ENCODE measurements at places on chromosomes 12 and 14.
A peak's percentile ranks its signal among the peaks of the same experiment; 100 is the strongest.

DNA sequence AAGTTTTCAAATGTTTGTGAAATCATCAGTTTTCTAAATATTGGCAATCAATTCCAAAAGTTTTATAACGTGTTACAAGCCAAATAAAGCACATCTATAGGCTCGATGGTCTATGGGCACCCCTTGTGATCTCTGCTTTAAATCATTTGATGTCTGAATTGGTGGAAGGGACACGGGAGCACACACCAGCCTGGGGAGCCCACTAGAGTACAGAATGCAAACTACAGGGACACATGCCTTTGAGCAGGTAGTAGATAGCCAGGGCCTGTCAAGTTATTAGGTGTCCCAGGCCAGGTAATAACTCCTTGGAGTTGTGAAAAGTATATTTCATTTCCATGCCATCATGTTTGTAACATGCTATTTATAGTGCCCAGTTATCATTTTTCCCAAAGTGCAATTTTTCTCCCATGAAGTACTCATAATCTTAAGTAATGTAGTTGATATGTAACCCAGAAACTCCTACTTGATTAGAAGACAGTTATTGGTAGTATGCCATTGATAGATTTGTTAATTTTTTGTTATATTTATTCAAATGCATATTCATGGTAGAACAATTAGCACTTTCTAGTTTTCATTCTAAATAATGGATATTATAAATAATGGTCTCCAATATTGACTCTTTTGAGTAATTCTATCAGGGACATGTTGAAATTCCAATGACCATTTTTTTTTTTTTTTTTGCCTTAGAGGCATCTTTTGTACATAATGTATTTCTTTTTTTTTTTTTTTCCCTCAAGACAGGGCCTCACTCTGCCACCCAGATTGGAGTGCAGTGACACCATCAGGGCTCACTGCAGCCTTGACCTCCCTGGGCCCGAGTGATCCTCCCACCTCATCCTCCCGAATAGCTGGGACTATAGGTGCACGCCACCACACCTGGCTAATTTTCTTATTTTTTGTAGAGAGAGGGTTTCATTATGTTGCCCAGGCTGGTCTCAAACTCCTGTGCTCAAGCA is 96.9 kb upstream of the FGD4 start:
- no peak for DNase-seq

DNA sequence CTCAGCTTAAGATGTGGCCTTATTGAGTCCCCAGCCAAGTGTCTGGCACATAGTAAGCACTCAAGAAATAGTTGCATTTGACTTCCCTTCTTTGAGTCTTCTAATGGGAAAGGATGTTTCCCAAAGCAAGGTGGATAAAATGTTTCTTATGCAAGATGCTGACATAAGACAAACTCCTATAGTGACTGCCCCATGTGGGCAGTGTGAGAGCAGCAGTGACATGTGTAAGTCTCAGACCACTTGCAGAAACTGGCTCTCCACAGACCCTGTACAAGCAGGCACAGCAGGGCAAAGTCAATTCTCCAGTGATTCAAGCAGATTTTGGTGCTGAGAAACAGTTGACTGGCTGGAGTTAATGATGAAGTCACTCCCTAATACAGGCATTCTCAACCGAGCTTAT is 255.3 kb downstream of the ANO2 start:
- DNase-seq = no peak

DNA sequence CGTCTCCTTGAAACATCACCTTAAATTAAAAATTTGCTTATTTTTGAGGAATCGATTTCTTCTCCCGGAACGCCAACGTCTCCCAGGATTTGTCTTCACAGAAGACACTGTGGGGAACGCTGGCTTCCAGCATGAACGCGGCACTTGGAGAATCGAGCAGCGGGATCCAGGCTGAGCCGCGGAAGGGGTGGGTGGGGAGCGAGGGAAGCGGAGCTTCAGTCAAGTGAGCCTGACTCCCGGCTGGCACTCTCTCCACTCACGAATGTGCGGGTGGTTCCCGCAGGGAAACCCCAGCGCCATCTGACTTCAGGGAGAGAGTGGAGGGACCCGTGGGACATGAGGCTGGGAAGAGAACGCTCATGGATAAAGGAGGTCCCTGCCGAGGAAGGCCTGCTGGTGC is 506.0 kb upstream of the TMEM132C start:
- no peak for DNase-seq

DNA sequence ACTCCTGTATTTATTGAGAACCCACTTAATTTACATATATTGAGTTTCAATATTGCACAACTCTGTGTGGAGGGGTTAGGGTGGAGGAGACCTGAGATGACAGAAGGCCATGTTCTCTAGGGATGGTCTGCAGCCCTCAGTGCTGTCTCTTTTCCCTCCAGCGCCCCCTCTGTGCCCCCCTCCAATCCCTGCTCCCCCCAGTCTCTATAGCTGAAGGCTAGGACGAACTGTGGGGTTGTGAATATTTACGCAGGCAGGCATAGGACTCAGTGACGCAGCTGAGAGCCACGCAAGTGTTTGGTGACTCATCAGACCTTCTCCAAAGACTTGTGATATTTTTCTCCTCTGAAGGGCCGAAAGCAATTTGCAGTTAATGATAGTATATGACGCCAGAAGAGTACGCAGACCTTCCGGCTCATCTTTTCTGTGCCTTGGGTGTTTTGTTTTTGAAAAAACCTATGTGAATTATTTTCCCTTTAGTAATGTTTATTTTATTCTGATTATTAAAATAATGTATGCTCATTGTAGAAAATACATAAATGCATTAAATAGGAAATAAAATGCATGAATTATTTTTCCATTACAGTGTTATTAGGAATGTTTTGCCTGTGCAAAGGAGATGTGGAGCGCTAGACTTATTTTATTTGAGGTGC is 85.3 kb downstream of the SLC25A47 start:
- DNase-seq = no peak

DNA sequence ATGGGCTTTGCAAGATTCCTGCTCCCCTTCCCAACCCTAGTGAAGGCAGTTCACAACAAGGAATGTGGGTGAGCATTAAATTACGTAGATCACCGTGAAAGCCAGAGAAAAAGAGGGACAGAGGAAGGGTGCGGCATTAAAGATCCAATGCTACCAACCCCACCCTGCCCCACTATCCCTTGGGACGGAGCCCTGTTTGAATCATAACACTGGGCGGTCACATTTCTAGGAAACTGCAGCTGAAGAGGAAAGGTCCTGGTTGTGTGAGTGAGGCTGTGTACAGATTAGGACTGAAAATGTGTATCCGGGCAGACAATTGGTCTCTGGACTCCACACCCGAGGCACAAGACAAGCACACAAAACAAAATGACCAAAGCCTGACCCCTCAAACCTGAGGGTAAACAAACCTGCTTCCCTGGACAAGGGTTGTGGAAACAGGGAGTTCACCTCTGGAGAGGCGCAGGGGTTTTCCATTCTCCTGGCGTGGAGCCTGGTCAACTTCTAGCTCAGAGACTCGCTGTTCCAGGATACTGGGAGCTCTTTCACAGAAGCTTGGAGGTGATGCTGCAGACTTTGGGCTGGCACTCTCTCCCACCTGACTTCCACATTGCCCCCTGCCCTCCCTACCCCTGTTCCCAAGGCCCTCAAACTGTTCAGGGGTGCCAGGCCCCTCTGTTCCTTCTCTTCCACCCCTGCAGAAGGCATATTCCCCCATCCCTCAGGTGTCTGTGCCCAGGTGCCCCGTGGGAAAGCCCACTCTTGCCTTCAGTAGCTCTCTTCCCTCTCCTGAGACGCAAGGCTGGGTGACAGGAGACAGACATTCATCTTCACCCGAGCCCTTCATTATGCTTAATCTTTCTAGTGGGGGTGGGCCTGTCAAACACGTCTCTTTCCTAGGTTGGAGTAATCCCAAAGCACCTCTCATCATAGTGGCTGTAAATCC is 16.5 kb downstream of the NINJ2 start:
- DNase-seq = peak; percentile 83
